ENCODE measurements at places on chromosomes 3 and 15. TPM values are rescaled to one million over a fixed set of nuclear protein-coding genes. Genes with fewer than 3 reads are reported as not detected.

- DNase-seq = no peak
Measured at GRCh38 chr3:39982665-39983357, 173.4 kb downstream of the MYRIP start.

GRCh38 chr3:175005193-175005592 is 146.1 kb downstream of the NAALADL2 start:
- DNase-seq = no peak

C3orf20 gene
- not detected for total RNA-seq

CEP19 gene
- total RNA-seq = 3.1 TPM

SMAD6 gene
- total RNA-seq = 4.7 TPM

PLA2G4E gene
- not detected for total RNA-seq
